Mucosa of descending colon (tissue), 3 donors: ENCODE measurements at places on chromosomes 13 and 19. TPM values are rescaled to one million over a fixed set of nuclear protein-coding genes. Genes with fewer than 3 reads are reported as not detected.

Gene ZNF610
- total RNA-seq = 3.8 TPM

Gene BCL2L12
- 9.6 TPM for total RNA-seq

Gene LAIR1
- 26.7 TPM for total RNA-seq

Gene ZIM2
- total RNA-seq = 0.66 TPM

Gene ZNF17
- 8.3 TPM for total RNA-seq

Gene TRPC4
- 5.1 TPM for total RNA-seq

Gene PLIN5
- 6.7 TPM for total RNA-seq

Gene CCDC8
- 0.75 TPM for total RNA-seq

Gene ZNF71
- total RNA-seq = 12.2 TPM

Gene C1QTNF9
- not detected for total RNA-seq

Gene ELOF1
- total RNA-seq = 47.4 TPM

Gene TYROBP
- total RNA-seq = 15.7 TPM
